RKO (cell line): ENCODE measurements at places on chromosomes 6 and 20.

DNA sequence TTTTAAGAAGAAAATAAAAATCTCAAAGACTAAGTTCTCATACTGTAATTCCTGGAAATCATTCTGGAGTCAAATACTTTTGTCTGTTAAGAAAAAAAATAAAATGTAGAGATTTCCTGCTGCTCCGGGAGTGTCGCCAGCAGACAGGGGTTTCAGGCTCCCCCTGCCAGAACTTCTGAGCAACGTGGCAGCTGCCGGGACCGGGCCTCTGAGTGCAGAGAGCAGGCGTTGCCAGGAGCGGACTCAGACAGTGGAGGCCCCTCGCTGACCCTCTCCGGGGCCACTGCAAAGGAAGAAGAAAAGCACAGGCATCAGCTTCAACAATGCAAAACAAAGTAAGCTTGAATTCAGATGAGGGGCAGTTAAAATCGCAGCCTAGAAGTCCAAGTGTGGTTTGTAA, 95.5 kb downstream of the THBS2 start:
- DNase-seq, result no peak

DNA sequence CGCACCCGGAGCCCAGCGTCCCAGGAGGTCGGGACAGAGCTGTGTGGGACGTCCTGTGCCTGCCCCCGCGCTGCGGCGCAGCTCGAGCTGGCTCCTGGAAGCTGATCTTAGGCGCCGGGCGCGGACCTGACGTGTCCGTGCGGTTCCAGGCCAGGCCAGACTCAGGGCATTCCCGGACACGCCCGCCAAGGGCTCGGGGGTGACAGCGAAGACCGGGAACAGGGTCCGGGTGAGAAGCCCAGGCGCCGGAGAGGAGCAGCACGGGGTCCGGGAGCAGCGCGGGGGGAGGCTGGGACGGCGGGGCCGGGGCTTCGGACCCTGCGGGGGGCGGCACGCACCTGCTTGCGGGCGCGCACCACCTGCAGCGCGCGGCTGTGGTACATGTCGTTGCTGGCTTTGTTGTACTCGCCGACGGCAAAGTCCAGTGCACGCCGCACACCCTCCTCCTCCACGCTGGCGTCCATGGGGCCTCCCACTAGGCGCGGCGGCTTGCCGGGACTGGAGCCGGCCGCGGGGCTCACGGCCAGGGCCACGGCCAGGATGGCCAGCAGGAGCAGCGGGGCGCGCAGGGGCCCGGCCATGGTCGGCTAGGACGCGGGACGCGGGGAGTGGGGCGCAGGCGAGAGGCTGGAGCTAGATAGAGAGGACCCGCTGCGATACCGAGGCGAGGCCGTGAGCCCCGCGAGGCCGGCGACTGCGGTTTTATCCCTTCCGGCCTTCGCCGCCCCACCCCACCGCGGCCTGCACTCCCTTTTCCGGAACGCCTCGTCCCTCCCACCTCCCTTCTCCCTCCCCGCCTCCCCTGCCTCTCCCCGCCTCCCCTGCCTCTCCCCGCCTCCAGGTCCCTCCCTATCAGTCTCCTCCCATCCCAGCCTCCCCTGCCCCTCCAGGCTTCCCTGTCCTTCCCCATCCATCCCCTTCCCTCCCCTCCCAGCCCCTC, at the start of gene CST3:
Gene CST3 (minus strand): TSS at position 674 of the 940 bp plus-strand sequence. CDS start 93 bp downstream, at position 581.
- peak; percentile 89 for DNase-seq

DNA sequence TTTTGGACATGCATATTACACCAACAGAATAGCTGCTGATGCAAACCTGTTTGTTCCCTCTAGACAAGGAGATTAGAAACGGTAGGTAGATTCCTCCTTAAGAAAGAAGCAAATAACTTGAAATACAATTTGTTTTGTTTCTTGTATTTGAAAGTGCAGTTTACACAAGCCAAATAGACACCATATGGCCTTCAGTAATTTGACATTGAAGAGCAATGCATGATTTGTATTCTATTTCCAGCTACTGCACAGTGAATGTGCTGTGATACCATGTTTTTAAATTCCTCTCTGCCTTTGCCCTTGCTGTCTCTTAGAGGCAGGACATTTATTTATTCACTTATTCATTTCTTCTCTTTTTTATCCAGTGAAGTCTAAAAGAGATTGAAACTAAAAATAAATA, 31.9 kb upstream of the ANKEF1 start:
- DNase-seq, result no peak

GRCh38 chr20:49400904-49401303, 81.6 kb downstream of the KCNB1 start:
- DNase-seq, result no peak

- DNase-seq, result no peak
Measured at GRCh38 chr6:164409309-164410009, 899.9 kb downstream of the C6orf118 start.

DNA sequence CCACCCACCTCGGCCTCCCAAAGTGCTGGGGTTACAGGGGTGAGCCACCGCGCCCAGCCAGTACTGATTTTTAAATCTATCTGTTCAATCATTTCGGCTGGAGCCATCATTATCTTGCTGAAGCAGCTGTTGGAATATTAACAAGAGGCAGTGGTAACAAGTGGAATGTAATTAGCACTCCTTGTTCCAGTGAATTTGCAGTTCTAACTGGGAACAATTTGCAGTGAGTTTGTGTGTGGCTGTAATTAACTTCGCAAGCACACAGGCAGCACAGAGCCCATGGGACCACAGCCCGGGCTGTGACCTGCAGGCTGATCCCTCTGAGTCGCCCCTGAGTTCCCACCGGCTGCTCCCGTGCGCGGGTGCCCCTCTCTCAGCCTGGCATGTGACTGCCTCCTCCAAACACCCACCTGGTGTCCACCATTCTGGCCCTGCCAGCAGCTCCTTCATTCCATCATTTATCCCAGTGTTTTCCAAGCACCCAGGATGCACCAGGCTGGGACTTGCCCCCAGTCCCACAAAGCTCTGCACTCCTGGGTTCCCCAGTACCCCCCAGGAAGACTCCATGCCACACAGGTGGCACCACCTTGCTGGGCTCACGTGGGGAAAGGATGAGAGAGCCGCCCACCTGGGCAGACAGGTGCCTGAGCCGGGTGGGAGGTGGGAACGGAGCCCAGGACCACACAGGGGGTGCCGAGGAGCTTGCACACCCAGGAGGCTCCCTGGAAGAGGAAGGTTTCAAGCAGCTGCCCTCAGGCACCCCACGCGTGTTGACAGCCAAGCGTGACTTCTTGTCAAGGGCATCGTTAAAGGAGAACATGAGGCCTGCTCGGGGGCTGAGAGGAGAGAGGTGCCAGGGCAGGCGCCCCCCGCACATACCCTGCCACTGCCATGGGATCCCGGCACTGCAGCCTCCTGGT, 75.2 kb downstream of the YTHDF1 start:
- no peak for DNase-seq

DNA sequence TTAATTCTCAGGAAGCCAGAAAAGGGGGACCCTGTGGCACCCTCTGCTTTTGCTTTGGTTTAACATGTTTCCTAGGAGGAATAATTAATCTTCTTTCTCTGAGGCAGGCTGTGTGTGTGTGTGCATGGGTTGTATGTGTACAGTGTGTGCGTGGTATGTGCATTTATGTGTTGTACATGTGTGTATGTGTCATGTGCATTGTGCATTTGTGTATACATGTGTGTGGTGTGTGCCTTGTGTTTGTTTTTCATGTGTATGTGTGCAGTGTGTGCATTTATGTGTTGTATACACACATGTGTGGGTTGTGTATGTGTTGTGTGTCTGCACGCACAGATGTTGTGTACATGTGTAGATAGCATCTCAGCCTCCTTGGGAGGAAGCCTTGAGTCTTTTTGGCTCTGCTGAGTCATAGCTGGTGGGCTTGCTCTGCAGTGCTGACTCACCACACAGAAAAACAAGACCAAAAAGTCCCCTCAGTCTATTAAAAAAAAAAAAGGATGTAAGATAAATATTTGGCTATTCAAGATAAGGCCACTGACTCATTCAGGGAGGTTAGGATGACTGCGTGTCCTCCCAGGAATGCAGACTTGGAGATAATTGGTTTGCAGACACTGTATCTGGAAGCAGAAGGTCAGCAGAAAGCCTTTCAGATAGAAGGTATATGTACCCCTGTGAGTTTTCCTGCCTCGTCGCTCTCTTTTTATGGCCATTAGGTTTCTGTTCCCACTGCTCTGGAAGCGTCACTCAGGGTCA, 58.6 kb downstream of the SYNJ2 start:
- peak; percentile 33 for DNase-seq

GRCh38 chr6:12848964-12849808, 132.6 kb downstream of the PHACTR1 start:
- no peak for DNase-seq

- no peak for DNase-seq
Measured at GRCh38 chr20:52231230-52231746, 39.7 kb upstream of the ZFP64 start.

DNA sequence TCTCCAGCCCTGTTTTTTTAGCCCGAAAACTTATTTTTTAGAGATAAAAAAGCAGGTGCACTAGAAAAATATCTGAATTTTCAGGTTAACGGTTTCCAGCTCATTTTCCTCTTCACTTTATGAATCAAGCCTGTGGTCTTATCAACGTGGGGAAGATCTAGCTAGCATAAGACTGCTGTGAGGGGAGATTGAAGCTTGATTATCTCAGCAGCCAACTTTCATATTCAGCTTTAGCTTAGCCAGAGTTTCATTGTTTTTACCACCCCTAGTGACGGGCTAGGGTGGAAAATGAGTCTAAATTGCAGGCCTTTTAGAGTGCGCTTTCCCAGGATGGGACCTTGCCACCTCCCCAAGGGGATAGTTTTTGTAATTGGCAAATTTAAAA, 11.9 kb upstream of the RBM38 start:
- no peak for DNase-seq

DNA sequence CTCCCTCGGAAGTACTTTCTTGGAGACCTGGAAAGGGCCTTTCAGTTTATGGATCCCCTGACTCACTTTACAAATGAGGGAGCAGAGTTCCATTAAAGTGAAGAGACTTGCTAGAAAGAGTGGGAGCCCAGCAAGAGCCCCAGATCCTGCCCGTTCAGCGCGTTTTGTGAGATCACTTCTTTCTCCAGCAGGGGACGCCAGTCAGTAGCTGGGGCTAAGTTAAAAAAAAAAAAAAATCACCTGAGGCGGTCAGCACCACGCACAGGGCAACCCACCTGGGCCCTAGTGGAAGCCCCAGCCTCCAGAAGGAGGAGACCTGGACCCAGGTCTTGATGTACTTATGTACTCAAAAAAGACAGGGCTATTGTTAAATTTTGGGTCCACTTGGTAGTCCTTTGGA, 274.5 kb upstream of the RNF24 start:
- DNase-seq, result no peak

DNA sequence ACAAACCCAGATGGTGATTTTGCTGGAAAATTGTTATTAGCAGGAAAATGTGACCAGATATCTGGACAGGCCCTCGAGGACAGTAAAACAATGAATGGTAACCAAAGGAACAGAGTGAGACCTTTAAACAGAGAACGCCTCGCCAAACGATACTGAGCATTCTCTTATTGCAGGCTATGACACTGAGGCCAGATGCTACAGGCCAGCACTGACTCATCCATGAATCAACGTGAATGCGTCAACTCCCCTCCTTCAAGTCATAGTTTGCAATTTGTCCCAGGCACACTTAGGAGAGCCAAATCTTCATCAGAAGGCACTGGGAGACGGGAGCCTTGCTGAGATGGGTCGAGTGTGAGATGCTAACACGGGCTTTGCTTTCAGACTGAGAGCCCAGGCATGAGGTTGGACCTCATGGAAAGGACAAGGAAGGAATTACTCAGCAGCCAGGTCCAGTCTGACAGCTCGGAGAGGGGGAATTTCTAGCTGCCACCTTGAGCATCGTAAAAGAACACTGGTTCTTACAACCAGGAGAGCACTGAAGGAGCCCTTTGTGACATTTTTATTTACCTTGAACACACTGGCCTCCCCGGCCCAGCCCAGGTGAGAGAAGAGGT, 60.7 kb downstream of the BMP7 start:
- peak; percentile 84 for DNase-seq

- no peak for DNase-seq
Measured at GRCh38 chr6:53727748-53728147, 62.2 kb upstream of the KLHL31 start.

DNA sequence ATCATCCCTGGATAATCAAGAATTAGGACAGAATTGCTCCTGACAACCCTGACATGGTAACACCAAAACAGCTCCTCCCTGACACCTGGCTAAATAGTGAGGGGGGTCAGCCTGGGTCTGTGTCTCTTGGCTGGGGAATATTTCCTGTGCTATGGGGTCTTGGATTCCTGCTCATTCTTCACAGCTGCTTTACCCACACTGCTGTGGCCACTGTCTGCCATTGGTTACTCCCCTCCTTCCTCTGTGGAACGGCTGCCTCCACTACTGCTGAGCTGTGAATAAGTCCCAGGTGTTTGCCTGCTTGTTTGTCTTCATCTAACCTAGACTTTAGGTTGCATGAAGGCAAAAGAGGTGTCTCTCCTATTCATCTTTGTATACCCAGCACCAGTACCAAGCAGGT, 33.9 kb upstream of the TXLNB start:
- DNase-seq, result no peak
